Mesenchymal stem cell (in vitro differentiated cells and primary cell): ENCODE measurements at places on chromosomes 6 and 20.

DNA sequence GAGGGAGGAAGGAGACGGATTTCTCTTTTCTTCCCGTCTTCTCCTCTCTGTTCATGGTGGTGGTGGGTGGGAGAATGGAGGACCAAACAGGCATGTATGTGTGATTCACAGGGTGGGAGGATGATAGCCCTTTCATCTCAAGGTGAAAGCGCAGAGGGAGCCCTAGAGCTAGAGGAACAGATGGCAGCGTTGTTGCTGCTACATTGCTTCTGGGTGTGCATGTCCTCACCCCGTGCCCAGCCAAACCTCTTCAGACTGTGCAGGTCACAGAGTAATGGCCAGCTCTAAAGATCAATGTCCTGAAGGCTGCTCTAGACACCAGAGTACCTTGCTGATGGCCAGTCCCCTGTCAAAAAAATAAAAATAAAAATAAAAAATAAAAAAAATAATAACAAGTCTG is 301.8 kb downstream of the TBC1D7 start:
- H3K36me3 ChIP-seq, result no peaks in the 10 kb centered on the region
- H3K4me3 ChIP-seq, result no peak overlapping the region
- no peak for DNase-seq

GRCh38 chr6:101824551-101825345 is 431.2 kb downstream of the GRIK2 start:
- H3K27me3 ChIP-seq, result no peaks in the 10 kb centered on the region
- H3K4me3 ChIP-seq, result no peak overlapping the region
- no peaks in the 10 kb centered on the region for H3K4me1 ChIP-seq
- H3K36me3 ChIP-seq, result no peaks in the 10 kb centered on the region

- H3K4me1 ChIP-seq, result peaks cover 15% of the 10 kb centered on the region
- H3K27me3 ChIP-seq, result no peaks in the 10 kb centered on the region
- peak; percentile 43 for DNase-seq
- H3K36me3 ChIP-seq, result no peaks in the 10 kb centered on the region
- H3K4me3 ChIP-seq, result peak within 1 kb of the TSS; percentile 75
- H3K27ac ChIP-seq, result peak within 1 kb of the TSS; percentile 47
Measured at GRCh38 chr20:34876406-34877282, at the start of gene ACSS2. Gene ACSS2 (plus strand): TSS chr20:34876612. CDS start chr20:34876646, 34 bp downstream.

DNA sequence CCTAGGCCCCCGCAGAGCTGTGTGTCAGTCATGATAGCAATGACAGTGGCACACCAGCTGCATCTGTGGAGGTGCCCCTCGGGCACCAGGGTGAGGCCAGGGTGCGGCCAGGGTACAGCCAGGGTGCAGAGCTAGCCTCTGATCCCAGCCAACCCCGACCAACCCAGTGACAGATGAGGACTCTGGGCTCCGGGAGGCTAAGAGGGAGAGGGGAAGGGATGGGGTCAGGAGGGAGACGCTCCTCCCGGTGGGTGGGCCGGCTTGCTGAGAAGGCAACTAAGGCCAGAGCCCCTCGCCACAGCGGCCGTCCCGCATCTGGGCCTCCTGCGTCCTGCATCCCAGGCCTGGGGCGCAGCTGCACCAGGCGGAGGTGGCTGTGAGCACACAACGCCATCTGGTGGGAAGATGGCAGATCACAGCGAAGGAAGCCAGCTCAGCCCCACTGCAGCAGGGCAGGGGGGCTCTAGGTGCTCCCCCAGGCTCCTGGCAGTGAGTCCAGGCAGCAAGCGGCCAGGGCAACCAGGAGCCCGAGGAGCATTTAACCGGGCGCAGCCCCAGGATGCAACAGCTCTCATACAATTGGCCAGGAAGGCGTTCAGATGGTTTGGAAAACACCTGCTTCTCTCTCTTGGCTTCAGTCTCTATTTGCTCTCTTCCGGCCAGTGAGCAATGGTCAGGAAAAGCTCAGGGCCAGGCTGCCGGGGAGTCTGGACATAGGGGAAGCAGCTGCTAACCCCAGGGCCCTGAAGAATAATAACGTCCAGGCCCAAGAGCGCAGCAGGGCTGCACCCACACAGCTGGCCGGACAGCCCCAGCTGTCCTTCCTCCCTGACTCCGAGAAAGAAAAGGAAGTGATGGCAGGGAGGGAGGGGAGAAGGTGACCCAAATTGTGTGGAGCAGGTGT is 169.4 kb downstream of the TAF4 start:
- DNase-seq, result peak; percentile 48
- no peak overlapping the region for H3K27ac ChIP-seq
- no peaks in the 10 kb centered on the region for H3K36me3 ChIP-seq
- H3K4me1 ChIP-seq, result peaks cover 11% of the 10 kb centered on the region
- H3K4me3 ChIP-seq, result no peak overlapping the region
- H3K27me3 ChIP-seq, result peaks cover 12% of the 10 kb centered on the region

DNA sequence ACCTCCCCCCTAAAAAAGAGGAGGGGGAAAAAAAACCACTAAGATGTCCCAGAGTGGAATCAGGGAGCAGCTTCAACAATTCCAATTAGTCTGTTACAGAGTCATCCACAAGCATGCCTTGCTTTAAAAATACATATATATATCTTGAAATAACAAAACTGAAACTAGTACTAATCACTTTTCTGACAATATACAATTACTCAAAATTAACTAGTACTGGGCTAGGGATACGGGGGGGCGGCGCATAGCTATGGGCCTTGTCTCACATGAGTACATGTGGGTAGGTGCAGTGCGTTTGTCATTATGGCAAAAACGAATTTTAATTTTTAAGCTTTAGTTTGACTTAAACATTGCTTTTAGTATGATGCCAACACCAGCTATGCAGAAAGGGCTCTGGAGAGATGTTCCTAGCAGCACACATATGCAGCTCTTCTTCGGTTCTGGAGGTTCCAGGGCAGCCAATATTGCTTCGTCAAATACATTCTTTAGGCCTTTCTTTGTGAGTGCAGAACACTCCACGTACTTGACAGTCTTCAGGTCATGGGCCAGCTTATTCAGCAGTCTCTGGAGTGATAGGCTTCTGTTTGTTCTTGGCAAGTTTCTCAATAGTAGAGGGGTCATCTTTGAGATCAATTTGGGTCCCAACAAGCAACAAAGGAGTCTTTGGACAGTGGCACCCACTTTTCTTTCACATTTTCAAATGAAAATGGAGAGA is 38.8 kb downstream of the ITCH start:
- H3K36me3 ChIP-seq, result peaks cover 14% of the 10 kb centered on the region
- no peak overlapping the region for H3K27ac ChIP-seq
- no peak for DNase-seq
- H3K4me1 ChIP-seq, result peaks cover 9% of the 10 kb centered on the region
- H3K27me3 ChIP-seq, result no peaks in the 10 kb centered on the region

GRCh38 chr6:29477923-29478450 is 9.8 kb downstream of the MAS1L start:
- H3K4me1 ChIP-seq, result no peaks in the 10 kb centered on the region
- no peaks in the 10 kb centered on the region for H3K27me3 ChIP-seq
- no peaks in the 10 kb centered on the region for H3K36me3 ChIP-seq
- no peak overlapping the region for H3K27ac ChIP-seq
- DNase-seq, result no peak

DNA sequence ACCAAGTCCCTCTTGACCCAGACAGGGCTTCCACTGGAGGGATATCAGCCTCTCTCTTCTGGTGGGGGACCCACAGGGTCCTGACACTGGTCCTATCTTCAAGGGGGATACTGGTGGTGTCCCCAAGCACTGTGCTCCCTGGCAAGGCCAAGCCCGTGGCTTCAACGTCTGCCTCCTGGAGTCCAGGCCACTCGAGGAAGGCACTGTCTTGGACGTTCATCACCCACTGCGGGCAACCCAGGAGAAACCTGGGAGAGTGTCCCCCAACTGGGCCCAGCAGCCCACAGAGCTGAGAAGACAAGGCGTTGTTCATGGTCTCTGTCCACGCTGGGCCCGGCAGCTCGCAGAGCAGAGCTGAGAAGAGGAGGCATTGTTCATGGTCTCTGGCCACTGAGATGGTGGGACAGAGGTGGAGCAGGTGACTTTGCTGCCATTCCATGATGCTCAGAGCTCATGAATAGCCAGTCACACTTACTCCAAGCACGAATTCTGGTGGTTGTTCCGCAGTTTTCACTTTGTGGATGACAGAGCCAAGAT is 37.5 kb upstream of the FRMD1 start:
- H3K27me3 ChIP-seq, result peaks cover 7% of the 10 kb centered on the region
- no peak for DNase-seq
- no peaks in the 10 kb centered on the region for H3K36me3 ChIP-seq
- H3K4me3 ChIP-seq, result no peak overlapping the region
- H3K4me1 ChIP-seq, result peaks cover 3% of the 10 kb centered on the region

DNA sequence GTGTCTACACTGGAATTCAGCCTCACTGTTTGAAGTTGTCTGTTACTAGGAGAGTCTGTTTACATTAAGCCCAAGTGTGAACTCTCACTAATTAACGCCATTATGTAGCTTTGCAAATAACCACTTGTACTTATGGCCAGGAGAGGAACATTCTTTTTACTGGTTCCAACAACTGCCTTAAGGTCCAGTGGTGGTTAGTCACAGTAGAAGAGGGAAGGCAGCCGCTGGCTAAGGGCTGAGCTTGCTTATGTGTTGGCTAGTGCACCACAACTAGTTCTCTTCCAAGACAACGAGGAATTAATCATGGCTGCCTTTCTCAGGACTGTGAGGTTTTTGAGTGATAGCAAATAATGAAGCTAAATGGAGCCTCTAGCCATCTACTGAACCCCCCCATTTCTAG is 14.9 kb upstream of the SLC22A23 start:
- H3K4me1 ChIP-seq, result peaks cover 5% of the 10 kb centered on the region
- no peaks in the 10 kb centered on the region for H3K36me3 ChIP-seq
- no peak overlapping the region for H3K4me3 ChIP-seq
- no peaks in the 10 kb centered on the region for H3K27me3 ChIP-seq
- no peak for DNase-seq
- no peak overlapping the region for H3K27ac ChIP-seq

DNA sequence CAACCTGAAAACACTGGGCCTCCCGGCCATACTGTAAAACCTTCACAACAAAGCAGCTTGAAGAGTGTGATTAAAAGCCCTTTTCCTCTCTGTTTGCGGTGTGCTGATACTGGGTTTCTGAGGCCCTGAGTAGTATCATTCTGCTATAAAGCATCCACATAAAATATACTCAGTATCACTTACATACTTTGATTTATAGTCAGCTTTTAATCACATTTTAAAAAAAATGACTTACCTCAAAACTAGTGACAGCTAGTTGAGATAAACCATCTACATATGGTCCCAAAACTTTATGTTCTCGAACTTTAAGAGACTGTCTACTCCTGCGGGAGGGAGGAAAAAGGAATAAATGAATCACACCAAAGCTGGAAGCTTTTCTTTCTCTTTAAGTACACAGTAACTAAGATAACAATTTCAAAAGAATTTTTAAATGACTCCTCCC is 135.7 kb downstream of the KIF13A start:
- no peak overlapping the region for H3K4me3 ChIP-seq
- H3K27me3 ChIP-seq, result no peaks in the 10 kb centered on the region
- no peaks in the 10 kb centered on the region for H3K4me1 ChIP-seq
- peaks cover 6% of the 10 kb centered on the region for H3K36me3 ChIP-seq
- no peak overlapping the region for H3K27ac ChIP-seq
- peak; percentile 77 for DNase-seq

- no peak for DNase-seq
- H3K4me3 ChIP-seq, result no peak overlapping the region
- no peaks in the 10 kb centered on the region for H3K27me3 ChIP-seq
- H3K4me1 ChIP-seq, result peaks cover 11% of the 10 kb centered on the region
Measured at GRCh38 chr6:11625302-11625701, 87.8 kb downstream of the TMEM170B start.

DNA sequence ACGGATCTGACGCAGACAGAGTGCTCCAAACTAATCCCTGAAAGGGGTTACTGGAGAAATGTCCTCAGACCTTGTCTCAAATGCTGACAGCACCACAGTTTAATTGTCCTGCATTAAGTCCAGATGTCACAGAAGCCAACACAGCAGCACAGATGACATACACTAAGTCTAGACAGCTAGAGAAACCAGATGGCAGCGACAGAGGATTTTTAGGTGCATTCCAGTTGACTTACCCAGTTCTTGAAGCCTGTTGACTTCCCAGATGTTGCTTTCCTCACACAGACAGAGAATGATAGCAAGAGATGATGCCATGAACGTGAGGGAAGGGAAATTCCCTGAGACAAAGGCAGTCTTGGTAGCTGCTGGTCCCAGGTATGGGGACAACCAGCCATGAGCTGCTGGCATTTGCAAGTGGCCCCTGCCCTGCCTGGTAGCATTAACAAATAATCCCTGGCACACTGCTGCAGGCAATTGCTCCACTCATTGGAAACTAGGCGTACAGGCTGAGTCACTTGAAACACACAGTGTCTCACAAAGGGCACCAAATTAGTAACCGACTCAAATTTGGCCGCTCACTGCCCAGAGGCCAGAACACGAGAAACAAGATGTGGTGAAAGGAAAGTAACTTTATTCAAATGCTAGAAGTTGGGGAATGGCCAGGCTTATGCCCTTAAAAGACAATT is 52.2 kb downstream of the ADGB start:
- no peak overlapping the region for H3K4me3 ChIP-seq
- no peaks in the 10 kb centered on the region for H3K4me1 ChIP-seq
- no peaks in the 10 kb centered on the region for H3K27me3 ChIP-seq
- no peak overlapping the region for H3K27ac ChIP-seq

- H3K27me3 ChIP-seq, result no peaks in the 10 kb centered on the region
- H3K27ac ChIP-seq, result no peak overlapping the region
- no peak overlapping the region for H3K4me3 ChIP-seq
- no peaks in the 10 kb centered on the region for H3K36me3 ChIP-seq
Measured at GRCh38 chr6:118537574-118537973, 10.5 kb upstream of the PLN start.

- no peaks in the 10 kb centered on the region for H3K27me3 ChIP-seq
- H3K36me3 ChIP-seq, result no peaks in the 10 kb centered on the region
- H3K27ac ChIP-seq, result no peak overlapping the region
- no peak for DNase-seq
- H3K4me3 ChIP-seq, result no peak overlapping the region
- no peaks in the 10 kb centered on the region for H3K4me1 ChIP-seq
Measured at GRCh38 chr6:67642582-67642981, 992.5 kb upstream of the ADGRB3 start.

GRCh38 chr6:147194652-147195411 is 9.4 kb upstream of the STXBP5 start:
- H3K27me3 ChIP-seq, result no peaks in the 10 kb centered on the region
- no peak overlapping the region for H3K4me3 ChIP-seq
- H3K27ac ChIP-seq, result no peak overlapping the region

DNA sequence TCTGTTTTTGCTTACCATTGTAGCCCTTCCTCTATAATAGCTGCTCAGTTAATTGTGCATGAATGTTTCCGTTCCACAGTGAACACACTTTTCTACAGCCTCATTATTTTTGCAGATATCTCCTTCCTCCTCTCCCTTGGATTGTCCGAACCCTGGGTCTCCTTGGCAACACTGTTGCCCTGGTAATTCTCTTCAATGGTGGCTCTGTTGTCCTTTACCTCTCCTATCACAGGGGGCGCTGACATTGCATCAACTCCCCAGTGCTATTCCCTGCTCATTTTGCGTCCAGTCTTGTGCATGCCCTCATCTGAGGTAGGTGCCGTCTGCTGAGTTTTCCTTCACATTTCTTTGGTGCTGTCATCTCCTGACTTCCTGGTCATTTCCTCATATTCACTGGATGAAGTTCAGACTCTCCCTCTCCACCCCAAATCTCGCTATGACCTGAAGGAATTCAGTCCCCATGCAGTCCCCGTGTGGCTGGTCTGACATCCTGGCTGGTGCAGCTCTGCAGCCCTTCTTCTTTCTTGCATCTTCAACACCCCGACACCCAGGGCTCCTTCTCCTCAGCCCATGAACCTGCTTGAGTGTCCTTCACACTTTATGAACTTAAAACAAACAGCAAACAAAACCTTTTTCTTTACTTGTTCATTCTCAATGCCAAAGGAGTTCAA is 21.1 kb downstream of the PHACTR2 start:
- no peak overlapping the region for H3K4me3 ChIP-seq
- no peaks in the 10 kb centered on the region for H3K27me3 ChIP-seq
- no peak for DNase-seq
